ENCODE measurements at places on chromosomes 5 and 9.

- no peak for DNase-seq
These were observed 263.1 kb downstream of the ASTN2 start for GRCh38 chr9:117151716-117152115.

GRCh38 chr5:168244838-168245559 lies 46.4 kb upstream of the WWC1 start:
- peak; percentile 20 for DNase-seq

DNA sequence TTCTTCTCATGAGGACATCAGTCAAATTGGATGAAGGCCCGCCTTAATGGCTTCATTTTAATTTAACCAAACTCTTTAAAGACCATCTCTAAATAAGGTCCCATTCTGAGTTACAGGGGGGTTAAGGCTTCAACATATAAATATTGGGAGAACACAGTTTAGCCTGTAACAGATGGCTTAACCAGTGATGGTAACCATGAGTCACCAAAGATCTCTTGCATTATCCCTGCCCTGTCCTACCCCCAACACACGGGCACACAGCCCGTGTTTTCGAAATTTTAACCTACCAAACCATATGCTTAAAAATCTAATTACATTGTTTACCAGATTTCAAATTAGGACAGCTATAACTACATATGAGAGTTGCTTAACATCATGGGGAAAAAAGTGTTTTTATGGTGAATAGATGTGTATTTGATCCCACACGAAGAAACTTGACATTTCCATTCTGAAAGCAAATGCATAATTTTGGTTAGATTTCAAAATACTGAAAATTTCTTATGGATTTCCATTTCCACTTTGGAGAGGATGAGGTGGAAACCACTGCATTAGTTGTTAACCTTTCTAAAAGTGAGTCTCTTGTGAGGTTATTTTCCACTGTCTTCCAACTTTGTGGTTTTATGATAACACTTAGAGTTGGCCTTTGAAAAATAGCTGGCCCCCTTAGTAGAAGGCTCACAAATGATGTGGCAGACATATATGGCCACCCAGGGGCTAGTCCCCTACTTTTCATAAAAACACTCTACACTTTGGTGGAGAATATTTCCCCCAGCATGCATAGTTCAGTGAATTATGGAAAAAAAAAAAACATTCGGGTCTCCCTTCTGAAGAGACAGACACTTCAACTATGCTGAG lies 849.3 kb downstream of the TLE1 start:
- no peak for DNase-seq

DNA sequence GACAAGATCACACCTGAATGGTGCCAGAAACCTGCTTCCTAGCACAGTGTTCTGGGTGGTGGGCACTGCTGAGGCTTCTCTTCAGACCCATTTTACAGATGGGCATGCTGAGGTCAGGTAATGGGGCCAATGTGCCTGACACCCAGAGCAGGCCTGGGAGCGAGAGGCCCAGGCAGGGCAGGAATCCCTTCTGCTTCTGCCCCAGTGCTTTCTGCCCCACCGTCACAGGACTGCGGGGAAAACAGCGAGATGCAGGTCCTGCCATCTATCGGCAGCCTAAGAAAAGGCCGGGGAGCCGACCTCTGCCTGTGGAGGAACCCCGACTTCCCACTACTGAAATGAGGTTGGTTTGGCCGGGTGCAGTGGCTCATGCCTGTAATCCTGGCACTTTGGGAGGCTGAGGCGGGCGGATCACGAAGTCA lies 22.8 kb upstream of the RNU6ATAC start:
- DNase-seq, result no peak

GRCh38 chr5:206406-206805 lies 11.5 kb downstream of the CCDC127 start:
- no peak for DNase-seq

DNA sequence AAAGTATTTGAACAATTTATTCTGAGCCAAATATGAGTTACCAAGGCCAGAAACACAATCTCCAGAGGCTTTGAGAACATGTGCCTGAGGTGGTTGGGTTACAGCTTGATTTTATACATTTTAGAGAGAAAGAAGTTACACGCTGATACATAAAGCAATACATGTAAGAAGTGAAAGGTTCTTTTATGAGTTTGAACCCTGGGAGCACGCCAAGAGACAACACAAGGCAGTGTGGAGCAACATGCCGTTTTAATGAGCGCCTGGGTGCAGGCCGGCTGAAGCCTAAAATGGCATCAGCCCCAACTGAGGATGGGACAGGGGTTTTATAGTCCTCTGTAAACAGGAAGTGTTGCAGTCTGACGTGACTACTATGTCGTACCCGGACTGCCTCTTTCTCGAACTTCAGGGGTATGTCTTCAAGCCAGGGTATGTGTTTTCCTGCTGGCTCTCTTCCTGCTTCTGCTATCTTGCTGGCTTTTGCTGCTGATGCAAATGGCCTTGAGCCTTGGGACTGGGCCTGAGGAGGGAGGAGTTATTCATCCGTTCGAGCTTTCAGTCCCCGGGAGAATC lies 193.7 kb downstream of the CYLC2 start:
- no peak for DNase-seq

DNA sequence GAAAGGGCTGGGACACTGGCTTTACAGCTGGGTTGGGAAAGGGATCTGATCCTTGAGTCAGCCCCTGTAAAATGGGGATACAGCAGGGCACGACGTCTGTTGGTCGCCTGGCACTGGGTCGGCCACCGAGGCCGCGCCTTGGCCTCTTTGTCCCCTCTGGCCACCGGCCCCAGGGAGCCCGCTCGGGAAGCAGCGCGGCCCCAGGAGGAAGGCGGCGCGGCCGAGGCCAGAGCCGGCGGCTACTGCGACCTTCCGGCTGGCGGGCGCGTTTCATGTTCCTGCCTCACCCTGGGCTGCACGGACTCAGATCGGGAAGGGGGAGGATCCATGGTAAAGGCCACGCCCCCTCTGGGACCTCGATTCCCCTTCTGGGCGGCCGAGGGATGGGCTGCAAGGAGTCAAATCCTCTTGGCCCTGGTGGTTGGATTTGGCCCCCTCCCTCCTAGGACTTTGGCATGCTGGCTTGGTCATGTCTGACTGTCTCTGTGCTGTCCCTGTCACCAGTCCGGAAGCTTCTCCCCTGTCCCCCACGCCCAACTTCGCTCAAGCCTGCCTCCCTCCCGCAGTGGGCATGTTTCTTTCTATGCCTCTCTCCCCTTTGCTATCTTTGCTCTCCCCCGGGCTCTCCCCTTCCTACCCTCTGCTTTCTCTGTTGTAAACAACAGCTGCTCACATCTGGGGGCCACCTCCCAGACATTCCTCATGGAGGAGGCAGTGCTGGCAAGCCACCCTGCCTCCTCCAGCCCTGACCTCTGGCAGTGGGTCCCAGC lies 25.8 kb downstream of the FPGS start:
- DNase-seq, result peak; percentile 29

- DNase-seq, result no peak
These were observed 624.1 kb downstream of the ISL1 start for GRCh38 chr5:52007230-52007858.

DNA sequence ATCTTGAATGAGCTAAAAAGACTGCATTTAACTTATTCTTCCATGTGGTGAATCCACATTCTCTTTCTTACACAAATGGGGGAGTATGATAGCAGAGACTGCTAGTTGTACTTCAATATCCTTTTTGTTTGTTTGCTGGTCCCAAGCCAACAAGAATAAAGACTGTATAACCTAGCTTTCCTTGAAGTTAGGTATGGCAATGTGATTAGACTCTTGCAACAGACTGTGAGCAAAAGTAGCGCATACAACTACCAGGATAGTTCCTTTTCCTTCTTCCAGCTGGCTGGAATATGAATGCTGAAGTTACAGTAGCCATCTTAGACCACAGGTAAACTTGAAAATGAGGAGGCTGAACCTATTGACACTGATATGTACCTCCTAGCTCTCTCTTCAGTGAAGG lies 17.9 kb upstream of the KIF2A start:
- DNase-seq, result no peak

DNA sequence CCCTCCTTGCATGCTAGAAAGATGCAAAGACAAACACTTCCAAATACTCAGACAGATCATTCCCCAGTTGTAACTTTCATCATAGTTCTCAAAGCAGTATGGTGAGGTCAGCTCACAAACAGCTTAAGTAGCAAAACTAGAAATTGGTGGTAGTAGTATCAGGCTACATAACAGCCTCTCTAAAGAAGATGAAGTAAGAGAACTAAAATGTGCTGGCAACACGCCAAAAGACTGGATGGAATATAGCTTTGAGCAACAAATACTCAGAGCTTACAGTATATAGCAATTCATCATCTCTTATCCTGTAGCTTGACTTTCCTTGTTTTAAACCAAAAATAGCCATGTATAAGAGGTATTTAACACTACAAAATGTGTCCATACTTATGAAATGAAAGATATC lies 7.5 kb downstream of the PFDN1 start:
- DNase-seq, result no peak

GRCh38 chr9:96413302-96414221 lies 4.6 kb downstream of the ZNF367 start:
- DNase-seq, result peak; percentile 54

DNA sequence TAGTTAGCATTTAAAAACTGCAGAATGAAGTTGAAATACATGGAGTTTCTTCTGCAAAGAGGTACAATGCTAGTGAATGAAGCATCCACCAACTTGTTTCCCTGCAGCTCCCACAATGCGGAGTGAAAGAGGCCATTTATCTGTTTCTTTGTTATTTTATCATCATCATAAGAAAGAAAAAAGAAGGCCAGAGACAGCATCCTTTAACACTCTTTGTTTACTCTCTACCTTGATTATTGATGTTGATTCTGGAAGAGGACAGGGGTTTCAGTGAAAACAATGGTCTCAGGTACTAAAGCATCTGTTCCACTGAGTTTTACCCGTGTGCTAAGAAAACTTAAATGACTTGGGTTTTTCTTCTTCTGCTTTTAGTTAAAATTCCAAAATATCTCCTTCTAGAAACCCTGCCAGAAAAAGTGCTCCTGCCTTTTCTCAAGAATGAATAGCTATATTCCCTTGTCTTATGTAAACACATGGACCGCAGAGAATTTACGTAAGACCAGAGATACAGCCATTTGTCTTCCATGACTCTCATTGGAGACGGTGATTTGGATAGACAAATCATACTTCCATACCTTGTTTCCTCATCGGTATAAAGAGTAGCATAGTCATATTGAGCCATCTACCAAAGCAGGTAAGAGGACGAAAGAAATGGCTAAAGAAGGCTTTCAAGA lies 81.1 kb downstream of the EFNA5 start:
- no peak for DNase-seq

- no peak for DNase-seq
These were observed 6.5 kb downstream of the TLE1 start for GRCh38 chr9:81682797-81683196.

- no peak for DNase-seq
These were observed 32.9 kb downstream of the FGD3 start for GRCh38 chr9:92980085-92980745.

DNA sequence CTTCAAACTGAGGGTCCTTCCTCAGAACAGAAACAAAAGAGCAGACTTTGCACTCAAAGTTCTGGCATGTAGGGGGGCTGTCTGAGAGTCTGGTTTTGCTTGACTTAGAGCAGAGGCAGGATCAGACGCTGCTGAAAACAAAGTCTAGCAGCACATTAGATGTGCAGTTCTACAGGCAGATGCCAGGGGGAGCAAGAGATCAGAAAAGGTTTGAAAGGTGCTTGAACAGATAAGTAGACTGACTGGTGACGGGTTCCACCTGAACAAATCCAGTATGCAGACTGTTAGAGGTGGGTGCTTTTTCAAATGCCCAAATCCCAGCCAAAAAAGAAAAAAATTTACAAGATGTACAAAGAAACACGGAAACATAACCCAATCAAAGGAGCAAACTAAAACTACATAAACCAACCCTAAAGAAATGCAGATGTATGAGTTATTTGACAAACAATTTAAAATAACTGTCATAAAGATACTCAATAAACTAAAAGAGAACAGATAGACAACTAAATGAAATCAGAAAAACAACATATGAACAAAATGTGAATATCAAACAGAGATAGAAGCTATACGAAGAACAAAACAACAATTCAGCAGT lies 194.7 kb upstream of the FREM1 start:
- DNase-seq, result peak; percentile 7

DNA sequence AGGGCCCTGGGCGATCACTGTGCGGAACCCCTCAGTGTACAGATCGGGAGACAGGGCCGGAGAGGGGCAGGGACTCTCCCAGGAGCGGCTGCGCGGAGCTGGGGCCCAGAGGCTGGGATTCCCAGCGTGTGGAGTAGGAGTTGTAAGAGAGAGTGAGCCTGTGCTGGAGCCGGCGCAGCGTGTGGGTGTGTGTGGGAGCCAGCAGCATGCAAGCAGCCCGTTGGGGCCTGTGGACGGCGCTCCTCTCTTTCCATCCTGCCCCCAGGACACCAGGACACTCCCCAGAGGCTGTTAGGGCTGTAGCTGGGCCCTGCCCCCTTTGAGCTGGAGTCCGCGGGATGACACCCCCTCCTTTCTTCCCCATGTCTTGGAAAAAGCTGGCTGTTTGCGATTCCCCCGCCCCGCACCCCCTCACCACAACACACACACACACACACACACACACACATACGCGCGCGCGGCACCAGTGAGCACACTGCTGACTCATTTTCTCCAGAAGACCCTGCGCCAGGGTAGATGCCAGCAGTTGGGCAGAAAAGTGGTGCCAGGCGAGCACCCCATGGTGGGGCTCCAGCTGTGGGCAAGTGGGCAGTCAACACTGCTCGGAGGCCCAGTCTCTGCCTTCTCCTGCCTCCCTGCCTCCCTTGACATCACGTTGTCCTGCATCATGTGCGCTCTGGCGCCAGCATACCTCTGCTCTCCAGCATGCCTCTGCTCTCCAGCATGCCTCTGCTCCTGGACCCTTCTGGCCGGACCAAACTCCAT lies 1.5 kb downstream of the COL27A1 start:
- DNase-seq, result no peak

GRCh38 chr5:84255315-84255714 lies 129.4 kb downstream of the EDIL3 start:
- DNase-seq, result no peak
